ENCODE measurements at places on chromosomes 1 and 21.

- no peak for DNase-seq
- H3K36me3 ChIP-seq, result no peaks in the 10 kb centered on the region
- no peak overlapping the region for H3K4me3 ChIP-seq
- peaks cover 8% of the 10 kb centered on the region for H3K4me1 ChIP-seq
- no peak overlapping the region for H3K27ac ChIP-seq
Measured at GRCh38 chr1:245988393-245989078, 518.5 kb downstream of the SMYD3 start.

GRCh38 chr1:182304627-182305026, 87.0 kb downstream of the GLUL start:
- no peak overlapping the region for H3K4me3 ChIP-seq
- no peak for DNase-seq
- H3K27me3 ChIP-seq, result no peaks in the 10 kb centered on the region
- no peaks in the 10 kb centered on the region for H3K4me1 ChIP-seq
- no peaks in the 10 kb centered on the region for H3K36me3 ChIP-seq
- H3K27ac ChIP-seq, result no peak overlapping the region

- DNase-seq, result no peak
- no peaks in the 10 kb centered on the region for H3K27me3 ChIP-seq
- H3K4me1 ChIP-seq, result no peaks in the 10 kb centered on the region
- no peaks in the 10 kb centered on the region for H3K36me3 ChIP-seq
- H3K27ac ChIP-seq, result no peak overlapping the region
Measured at GRCh38 chr1:196563768-196564167, 44.5 kb downstream of the KCNT2 start.

DNA sequence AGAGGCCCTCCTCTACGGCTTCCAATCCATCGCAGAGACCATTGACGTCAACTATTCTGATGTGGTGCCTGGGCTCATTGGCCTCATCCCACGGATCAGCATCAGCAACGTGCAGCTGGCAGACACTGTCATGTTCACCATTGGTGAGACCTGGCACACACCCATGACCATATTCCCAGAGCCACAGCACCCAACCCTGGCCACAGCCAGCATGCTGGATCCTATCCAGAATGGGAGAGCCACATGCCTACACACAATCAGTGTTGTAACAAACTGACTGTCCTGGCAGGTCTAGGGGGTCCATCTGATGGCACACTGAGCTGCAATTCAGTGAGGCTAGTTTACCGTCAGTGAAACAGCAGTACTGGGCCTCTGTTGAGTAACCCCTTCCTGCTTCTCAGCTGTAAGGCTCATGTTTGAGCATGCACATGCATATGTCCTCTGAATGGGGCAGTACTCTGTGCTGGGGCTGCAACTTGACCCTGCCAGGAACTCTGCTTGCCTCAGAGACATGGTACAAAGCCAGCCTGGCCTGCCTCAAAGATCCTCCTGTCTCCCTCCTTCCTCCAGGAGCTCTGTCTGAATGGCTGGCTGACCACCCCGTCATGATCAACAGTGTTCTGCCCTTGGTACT, 10.8 kb downstream of the IPO13 start:
- no peaks in the 10 kb centered on the region for H3K4me1 ChIP-seq
- no peak overlapping the region for H3K4me3 ChIP-seq
- no peak overlapping the region for H3K27ac ChIP-seq
- H3K27me3 ChIP-seq, result no peaks in the 10 kb centered on the region

DNA sequence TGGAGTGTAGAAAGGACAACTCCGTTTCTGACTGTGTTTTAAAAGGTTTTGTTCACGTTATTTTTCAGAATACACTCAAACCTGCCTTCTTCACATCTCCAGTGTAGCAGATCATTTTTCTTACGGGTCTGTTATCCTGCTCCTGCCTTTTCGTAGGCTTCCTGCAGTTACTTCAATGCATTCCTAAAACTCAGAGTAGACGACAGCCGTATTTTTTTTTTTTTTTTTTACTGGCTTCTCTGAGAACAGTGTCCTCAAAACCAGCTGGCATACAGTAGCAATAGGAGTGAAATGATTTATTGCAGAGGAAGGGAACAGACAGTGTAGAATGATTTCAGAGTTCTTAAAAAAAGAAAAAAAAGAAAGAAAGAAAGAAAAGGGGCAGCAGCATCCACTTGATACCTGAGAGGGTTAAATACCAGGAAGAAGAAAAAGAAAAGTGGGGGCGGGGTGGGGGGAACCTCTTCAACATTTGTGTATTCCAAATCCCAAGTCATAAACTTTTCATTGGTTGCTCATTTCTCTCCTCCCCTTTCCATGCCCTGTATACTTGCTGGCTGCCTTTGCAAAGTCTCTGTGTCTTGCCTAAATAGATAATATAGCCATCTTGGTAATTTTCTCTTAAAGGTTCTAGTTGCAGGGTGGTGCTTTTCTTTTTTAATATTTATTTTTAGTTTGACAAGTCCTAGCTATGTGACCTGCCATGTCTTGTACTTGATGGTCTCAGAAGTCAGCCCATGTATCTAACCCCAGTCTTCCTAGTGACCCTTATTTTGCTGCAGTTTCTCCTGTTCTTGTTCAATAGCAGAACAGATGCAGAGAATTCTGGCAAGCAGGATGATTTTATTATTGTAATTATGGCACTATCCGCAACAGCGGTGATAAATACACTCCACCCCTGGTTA, 2.8 kb downstream of the TGFB2 start:
- peak; percentile 34 for DNase-seq
- peak overlapping the region; percentile 65 for H3K4me3 ChIP-seq
- no peaks in the 10 kb centered on the region for H3K27me3 ChIP-seq
- peak overlapping the region; percentile 75 for H3K27ac ChIP-seq

DNA sequence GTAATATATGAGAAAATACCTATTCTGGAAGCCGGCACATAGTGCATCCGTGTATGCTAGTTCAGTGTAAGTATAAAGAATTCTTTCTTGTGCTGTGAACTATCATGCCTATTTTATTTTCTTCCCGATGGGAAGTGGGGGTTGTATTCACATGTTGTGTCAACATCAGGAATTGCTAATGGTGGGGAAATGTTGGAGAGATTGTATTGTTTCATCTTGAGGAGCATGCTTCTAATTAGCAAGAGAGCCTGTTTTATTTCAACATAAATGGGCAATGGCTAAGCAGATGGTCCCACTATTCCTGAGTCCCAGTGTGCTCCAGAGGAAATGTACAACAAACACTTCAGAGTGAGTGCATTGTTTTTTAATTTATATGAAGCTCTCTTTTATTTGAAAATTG, 485.2 kb downstream of the PLPP3 start:
- DNase-seq, result no peak
- H3K36me3 ChIP-seq, result no peaks in the 10 kb centered on the region
- no peaks in the 10 kb centered on the region for H3K27me3 ChIP-seq
- H3K4me3 ChIP-seq, result no peak overlapping the region
- no peaks in the 10 kb centered on the region for H3K4me1 ChIP-seq
- H3K27ac ChIP-seq, result no peak overlapping the region

DNA sequence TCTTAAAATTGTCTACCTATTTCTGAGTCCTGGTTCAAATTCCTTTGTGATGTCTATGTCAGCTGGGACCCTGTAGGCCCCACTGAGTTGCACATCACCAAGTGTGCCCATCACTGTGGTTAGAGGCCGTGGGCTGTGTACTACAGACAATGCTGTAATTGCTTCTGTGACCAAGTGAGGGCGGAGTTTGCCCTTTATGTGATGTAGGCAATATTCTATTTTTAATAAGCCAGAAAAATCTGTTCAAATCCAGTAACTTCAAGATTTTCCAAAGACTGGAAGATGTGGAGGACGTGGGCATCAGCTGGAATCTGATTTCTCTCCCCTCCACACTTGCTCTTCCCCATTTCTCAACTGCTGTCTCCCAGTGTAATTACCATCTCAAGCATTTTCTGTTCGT, 215.4 kb downstream of the PBX1 start:
- peak overlapping the region; percentile 40 for H3K27ac ChIP-seq
- H3K4me1 ChIP-seq, result peaks cover 44% of the 10 kb centered on the region
- H3K36me3 ChIP-seq, result no peaks in the 10 kb centered on the region
- H3K27me3 ChIP-seq, result no peaks in the 10 kb centered on the region

DNA sequence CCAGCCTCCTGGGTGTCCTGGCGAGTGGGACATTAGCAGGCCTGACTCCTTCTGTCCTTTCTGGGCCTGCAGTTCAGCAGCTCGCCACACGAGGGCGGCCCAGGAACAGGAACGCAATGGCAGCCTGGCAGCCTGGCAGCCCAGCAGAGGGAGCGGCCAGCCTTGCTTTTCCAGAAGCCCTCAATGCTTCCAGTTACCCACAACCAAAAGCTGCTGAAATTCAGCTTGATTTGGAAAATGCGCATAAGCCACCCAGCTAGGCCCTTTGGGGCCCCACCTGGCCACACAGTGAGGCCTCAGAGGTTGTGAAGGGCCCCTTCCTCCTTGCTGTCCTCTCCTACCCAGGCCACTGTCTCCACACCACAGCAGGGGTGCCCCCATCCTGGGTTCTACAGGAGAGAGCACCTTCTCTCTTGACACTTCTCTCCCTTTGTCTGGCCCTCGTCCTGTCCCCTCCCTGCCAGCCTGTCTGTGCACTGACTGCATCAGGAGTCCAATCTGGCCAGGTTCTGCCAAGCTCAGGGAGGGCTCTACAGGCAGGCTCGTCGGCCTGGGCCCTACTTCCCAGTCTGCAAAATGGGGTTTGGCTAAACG, 103.4 kb upstream of the VAMP3 start:
- peaks cover 11% of the 10 kb centered on the region for H3K4me1 ChIP-seq
- no peaks in the 10 kb centered on the region for H3K27me3 ChIP-seq
- no peak overlapping the region for H3K27ac ChIP-seq
- peak; percentile 93 for DNase-seq
- H3K36me3 ChIP-seq, result no peaks in the 10 kb centered on the region

DNA sequence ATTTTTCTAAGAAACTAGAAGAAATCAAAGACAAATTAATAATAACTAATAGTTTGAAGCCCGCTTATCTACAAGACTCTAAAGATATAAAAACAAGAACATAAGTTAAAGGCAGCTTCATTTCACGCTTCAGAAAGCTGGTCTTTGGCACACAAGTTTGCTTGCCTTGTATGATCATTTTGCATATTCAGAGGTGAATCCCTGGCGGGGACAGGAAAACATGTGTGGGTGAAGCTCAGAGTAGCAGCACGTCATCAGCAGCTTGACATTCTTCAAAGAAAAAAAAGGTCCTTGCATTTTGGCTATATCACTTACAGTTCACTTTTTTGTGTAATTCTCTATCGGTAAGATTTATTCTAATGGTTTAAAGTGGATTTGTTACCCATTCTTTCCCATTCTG, 1911.8 kb downstream of the MRPL39 start:
- no peaks in the 10 kb centered on the region for H3K4me1 ChIP-seq
- no peak overlapping the region for H3K4me3 ChIP-seq
- DNase-seq, result no peak
- no peaks in the 10 kb centered on the region for H3K27me3 ChIP-seq
- no peaks in the 10 kb centered on the region for H3K36me3 ChIP-seq

GRCh38 chr1:65425697-65426096, 5.2 kb downstream of the LEPR start:
- DNase-seq, result no peak
- H3K27ac ChIP-seq, result no peak overlapping the region
- H3K4me1 ChIP-seq, result peaks cover 44% of the 10 kb centered on the region
- no peaks in the 10 kb centered on the region for H3K27me3 ChIP-seq
- no peak overlapping the region for H3K4me3 ChIP-seq
- peaks cover 51% of the 10 kb centered on the region for H3K36me3 ChIP-seq
